ENCODE measurements at places on chromosomes 12 and 14.

GRCh38 chr12:119802472-119802871 is 74.6 kb downstream of the CIT start:
- no peak for DNase-seq

- DNase-seq: no peak
Observed at GRCh38 chr12:13976880-13977279, 4.5 kb downstream of the GRIN2B start.

DNA sequence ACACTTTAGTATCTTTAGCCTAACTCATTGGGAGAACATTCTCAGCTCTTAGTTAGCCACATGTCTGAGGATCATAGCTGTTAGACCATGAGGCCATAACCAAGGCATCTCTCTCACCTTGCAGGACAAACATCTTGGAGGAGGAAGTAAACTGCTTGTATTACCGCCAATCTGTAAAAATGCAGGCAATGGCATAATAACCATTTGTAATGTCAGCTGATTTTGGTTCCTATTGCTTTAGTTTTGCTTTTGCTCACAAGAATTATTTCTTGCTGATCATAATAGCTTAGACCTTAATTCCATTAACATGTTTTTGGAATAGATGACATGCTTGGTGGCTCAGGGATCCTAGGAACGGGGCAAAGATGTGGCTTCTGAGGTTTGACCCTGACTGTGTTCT is 16.4 kb upstream of the GSG1 start:
- DNase-seq: no peak

DNA sequence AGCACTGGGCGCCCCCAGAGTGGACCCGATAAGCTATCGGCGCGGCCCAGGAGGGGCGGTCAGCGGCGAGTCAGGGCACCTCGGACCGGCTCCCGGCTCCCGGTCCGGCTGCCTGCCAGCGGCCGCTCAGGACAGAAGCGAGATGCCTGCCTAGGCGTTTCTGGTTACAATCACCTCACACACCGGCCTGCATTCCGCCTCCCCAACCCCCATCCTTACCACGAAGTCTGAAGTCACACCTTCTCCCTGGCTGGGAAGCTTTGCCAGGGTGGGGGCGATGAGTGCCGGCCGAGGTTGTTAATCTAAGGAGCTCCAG is 42.6 kb upstream of the TBX5 start:
- no peak for DNase-seq

DNA sequence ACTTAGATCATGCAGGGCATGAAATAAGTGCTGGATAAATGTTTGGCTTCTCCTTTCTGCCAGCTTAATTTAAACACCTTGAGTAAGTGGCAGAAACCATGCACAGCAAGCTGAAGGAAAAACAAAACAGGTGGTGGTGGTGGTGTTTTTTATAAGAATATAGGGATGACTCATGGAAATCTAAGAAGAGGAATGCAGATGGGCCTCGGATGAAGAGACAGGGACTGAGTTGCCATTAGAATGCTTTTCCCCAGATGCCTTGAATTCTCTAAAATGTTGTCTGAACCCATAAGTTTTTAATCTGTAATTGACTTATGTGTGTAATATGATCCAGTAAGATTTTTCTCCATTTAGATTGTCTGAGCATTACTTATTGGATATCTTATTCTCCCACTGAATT is 93.1 kb upstream of the ZDHHC17 start:
- DNase-seq: no peak

DNA sequence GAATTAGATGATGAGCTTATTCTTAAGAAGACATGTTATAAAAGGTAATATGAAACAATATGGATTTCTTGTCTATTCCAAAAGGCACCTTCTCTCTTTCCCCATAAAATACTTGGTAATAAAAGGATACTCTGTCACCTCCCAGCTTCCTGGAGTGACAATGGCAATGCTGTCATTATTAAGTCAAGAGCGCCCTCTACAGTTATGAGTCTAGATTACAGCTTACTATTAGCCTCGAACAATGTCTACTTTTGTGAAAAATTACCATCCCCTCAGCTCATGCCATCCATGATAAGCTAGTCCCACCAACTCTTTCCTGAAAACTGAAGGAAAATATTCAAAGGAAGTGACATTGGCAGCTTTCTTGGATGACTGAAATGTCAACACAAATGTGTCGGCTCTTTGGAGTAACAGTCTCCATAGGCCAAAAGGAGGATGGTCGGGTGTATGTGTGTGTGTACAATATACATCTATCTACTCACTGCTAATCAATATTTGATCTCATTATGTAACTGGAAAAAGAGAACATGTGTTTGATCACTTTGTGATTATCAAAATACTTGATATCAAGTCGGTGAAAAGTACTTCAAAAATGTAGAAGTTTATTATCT is 48.7 kb upstream of the CDKN3 start:
- no peak for DNase-seq

DNA sequence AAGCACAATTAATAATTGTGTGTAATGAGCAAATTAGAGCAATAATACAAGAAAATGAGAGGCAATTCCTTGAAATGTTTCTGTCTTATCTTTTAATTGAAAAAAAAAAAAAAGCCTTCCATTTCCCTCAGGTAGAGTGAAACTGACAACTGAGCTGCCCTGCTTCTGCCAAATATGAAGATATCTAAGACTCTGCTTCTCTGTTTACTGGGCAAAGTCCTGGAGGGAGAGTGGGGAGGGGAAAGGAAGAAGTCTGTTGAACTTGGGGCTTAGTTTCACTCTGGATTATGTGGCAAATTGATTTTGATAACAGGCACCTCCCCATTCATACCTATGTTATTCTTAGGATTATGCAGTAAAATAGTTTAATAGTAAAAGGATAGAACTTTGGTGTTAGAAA is 364.9 kb downstream of the NRXN3 start:
- no peak for DNase-seq

GRCh38 chr12:130446846-130447654 is 109.4 kb downstream of the PIWIL1 start:
- DNase-seq: no peak

GRCh38 chr14:62097072-62097471 is 334.9 kb downstream of the SNAPC1 start:
- DNase-seq: no peak

DNA sequence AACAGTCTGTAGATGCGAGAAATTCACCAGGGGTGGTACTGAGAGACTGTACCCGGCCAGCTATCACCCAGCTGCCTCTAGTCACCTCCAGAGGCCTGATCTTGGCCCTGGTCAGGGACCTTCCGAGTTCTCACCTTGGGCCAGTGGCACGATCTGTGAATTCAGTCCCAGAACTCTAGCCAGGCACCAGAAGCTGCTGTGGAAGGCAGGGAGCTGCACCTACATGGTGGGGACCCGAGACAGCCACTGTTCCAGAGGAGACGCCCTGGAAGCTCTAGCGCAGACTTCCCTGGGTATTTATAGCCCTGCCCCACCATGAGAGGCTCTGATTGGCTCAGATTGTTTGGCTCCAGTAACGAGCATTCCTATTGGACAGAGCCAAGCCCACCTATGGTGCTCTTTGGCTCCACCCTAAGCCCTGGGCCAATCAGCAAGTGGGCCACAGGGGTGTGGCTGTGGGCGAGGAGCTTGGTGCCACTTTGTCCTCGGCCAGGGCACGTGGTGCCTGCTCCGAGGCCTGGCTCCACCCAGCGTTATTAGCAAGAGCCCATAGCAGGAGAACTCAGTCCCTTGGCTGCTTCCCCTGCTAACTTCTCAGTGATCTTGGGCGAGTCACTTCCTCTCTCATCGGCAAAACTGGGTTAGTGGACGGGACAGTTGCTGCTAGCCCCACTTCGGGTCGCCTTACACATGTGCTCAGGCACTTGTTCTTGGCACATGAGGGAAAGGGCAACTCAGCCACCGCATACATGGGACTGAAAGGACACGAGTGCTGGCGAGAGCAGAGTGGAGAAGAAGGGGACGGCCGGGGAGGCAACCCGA is 89.0 kb upstream of the BCL11B start:
- no peak for DNase-seq

DNA sequence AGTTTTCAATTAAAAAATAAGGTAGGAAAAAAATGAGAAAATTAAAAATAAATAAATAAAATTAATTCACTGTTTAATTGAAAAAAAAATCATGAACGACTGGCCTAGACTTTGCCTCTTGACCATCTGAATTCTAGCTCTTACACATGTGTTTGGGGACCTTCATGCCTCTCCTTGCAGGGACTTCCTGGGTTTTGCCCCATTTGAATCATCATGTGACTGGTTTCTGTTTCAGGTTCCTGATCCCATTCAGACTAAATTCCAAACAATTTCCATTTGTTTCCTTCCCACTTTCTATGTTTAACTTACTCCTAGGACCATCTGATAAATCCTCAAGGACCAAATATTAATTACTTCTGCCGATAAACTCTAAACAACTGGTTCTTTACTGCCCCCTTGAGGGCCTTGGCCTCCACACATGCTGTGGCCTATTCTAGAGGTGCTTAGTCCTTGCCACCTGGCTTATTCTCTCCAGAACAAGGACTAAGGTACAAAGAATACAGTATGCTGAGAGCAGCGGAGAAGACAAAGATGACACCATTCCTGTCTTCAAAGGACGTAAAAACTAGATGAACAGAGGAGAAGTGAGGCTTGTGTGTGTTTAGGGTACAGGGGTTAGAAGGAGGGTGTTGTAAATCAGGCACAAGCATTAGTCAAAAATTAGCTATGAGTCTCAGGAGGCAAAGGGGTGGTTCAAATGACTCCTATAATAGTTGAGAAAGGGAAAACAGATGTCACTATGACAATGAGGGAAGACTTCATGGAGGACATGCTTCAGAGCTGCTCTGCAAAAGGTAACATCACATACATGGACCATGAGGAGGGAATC is 125.8 kb upstream of the AVPR1A start:
- DNase-seq: no peak

DNA sequence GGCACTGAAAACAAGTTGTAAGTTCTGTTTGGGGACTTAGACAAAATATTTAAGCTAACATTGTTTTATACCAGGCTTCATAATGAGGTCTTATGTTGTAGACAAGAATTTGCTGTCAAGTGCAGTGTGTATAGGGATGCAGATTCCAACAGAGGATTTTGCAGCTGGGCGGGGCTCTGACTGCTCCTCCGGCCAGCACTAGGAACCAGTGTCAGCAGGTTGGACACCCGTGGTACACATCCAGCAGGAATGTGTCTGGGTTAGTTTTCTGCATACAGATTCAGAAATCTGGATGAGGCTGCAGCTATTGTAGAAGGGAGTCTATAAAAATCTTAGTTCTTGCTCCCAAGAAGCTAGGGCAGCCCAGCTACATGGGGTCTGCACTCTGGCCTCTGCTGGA is 194.3 kb upstream of the RBM19 start:
- no peak for DNase-seq

GRCh38 chr14:102220031-102220430 is 80.3 kb downstream of the WDR20 start:
- DNase-seq: no peak

DNA sequence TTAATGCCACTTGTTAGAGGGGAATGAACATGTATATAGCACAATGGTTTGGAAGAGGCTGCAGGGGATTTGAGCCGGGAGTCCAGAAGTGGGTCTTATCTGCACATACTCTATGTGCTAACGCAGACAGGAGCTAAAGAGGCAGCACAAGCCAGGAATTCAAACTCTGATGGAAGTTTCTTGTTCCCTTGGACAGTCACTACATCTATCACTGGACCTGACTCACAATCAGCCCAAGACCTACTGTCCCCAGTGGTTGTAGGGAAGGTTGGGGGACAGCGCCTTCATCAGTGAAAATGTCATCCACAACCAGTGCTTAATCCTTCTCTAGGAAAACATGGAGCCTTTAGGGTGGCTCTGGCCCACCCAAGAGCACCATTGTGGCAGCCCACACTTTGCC is 107.8 kb downstream of the GCH1 start:
- DNase-seq: no peak

- DNase-seq: no peak
Observed at GRCh38 chr12:59499774-59500173, 96.1 kb upstream of the SLC16A7 start.

DNA sequence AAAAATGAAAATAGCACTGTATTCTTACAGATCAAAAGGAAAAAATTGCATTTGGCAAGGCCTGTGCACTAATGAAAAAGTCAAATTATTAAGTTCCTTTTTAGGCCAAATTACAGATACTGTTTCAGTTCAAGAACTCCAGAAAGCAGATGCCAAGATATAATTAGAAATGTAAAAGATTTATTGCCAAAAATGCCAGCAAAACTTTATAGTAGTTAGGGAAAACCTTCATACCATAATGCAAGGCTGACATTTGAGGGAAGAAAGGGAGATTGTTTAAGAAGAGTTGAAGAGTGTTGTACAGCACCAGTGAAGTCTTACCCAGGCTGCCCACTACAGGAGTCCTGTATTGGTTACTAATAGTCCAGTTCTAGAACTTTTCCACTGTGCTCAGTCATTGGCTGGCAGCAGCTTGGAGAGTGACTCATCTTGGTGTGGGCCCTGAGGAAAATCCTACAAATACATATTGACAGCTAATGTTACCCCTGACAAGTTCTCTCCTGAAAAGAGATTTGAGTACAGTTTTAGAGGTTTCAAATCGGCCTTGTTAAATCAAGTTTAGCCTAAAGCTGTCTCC is 600.4 kb downstream of the C12orf50 start:
- no peak for DNase-seq

GRCh38 chr12:4215229-4216186 is 58.1 kb upstream of the CCND2 start:
- peak; percentile 56 for DNase-seq

DNA sequence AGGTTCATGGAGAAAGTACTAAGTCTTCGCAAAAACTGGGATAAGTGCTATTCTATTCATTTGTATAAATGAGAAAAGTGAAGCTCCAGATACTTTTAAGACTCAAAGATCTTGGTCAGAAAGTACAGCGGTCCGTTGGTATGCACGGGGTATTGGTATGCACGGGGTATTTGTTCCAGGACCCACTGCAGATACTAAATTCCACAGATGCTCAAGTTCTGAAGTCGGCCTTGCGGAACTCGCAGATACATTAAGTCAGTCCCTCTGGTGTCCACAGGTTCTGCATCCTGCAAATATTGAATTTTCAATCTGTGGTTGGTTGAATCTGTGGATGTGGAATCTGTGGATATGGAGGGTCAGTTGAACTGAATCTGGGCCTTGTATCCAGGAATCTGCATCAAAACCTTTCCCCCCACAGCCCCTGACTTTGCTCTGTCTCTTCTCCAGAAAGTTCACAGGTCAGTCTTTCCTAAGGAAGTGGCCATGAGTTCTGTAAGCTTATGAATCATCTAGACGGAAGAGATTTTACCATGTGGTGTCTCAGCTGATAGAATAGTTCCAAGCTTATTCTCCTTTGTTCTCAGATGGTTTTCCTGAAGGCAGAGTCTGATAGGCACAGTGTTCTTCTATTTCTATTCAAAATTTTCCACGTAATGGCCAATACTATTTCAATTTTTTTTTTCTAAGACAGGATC is 274.7 kb downstream of the NEDD1 start:
- DNase-seq: no peak

DNA sequence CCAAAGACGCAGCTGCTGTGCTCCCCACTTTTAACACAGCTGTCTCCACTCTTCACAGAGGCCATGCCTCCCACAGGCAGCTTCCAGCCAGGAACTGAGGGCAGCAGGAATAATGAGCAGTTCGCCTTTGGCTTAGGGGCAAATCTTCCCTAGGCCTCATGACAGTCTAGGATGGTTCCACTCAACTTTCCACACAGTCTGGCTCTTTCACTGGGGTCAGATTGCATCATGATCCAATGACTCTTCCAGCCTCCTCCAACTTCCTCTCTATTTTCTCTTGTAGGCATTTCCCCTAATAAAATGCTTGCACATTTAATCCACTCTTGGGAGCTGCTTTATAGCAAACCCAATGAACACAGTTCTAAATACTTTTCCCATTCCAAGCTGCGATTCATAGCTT is 271.6 kb upstream of the ATP2B1 start:
- no peak for DNase-seq

- DNase-seq: no peak
Observed at GRCh38 chr14:49428076-49428475, 158.1 kb downstream of the RPS29 start.

Data from activated T-cell treated with anti-CD3 and anti-CD28 coated beads, Interleukin-2, amount 50 U/mL, for 24 hours (primary cell).